HL-60 (cell line): ENCODE measurements at places on chromosomes 5 and 9.

- DNase-seq: no peak
Measured at GRCh38 chr9:107158321-107158720, 124.8 kb upstream of the RAD23B start.

DNA sequence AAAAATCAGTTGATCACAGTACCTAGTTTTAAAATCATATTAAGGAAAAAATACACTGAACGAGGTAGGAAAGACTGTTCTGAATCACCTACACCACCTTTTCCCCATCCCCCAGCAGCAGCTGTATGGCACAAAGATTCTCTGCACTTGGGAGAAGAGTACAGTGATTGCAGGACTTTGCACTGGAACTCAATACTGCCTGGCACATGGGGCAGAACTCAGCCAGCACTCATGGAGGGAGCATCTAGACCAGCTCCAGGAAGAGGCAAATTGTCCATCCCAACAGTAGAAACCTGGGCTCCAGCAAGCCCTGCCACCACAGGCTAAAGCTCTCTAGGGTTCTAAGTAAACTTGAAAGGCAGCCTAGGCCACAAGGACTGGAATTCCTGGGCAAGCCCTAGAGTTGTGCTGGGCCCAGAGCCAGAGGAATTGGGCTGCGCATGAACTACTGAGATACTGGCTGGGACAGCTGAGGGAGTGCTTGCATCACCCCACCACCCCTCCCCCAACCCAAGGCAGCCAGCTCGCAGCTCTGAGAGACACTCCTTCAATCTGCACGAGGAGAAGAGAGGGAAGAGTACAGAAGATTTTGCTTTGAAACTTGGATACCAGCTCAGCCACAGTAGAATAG, 654.4 kb upstream of the CDH6 start:
- no peak for DNase-seq

- DNase-seq: no peak
Measured at GRCh38 chr9:69573651-69574050, 98.5 kb downstream of the APBA1 start.

DNA sequence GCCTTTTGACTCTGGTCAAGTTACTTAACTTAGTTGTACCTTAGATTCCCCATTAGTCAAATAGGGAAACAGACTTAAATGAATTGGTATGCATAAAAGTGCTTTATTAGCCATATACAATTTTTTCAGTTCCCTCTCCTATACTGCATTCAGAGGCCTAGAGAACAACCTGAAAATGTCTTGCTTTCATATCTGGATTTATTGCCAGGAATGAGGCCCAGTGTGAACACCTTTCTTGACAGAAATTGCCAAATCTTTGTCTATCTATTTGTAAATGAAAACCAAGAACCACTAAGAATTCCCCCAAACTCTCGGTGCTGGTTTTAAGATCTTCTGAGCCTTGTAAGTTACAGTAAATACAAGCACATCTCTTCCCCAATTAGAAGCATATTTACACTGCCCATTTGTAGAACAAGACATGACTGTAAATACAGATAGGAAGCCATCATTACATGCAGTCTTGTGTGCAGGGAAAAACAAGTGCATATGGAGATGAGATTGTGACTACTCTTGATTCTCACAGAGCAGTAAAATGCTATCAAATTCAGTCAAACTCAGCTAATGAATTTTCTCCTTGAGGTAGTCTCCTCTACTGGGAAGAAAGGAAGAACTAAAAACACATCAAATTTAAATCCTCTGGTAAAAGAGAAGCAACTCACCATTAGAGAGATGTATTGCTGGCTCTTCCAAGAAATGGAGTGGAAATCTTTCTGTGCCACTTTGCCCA, 5.2 kb upstream of the FAM13B start:
- DNase-seq: no peak

GRCh38 chr5:123819833-123820232, 307.9 kb downstream of the CSNK1G3 start:
- DNase-seq: no peak

- peak; percentile 88 for DNase-seq
Measured at GRCh38 chr9:79610791-79611614, 39.2 kb downstream of the TLE4 start.

DNA sequence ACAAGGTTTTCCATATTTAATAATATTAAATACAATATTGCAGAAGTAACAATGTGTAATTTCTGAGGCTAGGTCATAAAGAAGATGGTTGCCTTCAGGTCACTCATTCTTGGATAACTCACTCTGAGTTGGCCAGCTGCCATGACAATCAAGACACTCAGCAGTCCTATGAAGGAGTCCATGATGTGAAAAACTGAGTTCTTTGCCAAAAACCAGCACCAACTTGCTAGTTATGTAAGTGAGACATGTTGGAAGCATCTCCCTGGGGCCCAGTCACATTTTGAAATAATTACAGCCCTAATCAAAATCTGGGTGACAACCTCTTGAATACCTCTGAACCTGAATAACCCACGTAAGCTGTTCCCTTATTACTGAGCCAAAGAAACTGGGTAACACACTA, 453.2 kb downstream of the CDH18 start:
- no peak for DNase-seq

DNA sequence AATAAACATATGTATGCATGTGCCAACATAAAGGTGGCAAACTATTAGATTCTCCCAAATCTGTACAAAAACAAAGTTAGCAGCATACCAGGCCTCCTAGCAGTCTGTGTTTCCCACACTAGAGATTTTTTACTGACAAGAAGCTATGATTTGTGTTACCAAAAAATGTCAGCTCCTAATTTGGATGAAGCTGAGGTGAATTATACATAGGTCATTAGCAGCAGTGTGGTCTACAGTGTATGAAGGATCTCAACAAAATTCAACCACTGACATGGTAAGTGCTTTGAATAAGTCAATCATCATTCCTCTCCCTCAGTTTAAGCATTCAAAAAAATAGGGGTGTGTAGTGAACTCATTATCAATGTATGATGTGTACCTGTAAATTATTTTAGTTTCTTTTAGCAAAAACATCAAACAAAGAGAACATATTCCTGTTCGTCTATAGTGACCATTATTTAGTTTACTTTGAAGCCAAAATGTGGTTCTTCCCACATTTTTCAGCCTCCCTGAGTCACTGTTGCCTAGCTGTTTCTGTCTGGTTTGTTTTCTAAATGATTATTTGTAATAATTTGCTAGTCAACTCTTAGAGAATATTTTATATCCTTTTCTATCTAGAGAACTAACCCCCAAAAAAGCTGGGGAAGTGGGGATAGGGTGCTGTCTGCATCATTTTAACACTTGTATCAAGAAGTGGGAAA, 52.1 kb upstream of the RGMB start:
- DNase-seq: no peak

GRCh38 chr5:146027751-146028150, 77.6 kb downstream of the PLAC8L1 start:
- DNase-seq: no peak

GRCh38 chr5:167973126-167973525, 318.3 kb upstream of the WWC1 start:
- no peak for DNase-seq

DNA sequence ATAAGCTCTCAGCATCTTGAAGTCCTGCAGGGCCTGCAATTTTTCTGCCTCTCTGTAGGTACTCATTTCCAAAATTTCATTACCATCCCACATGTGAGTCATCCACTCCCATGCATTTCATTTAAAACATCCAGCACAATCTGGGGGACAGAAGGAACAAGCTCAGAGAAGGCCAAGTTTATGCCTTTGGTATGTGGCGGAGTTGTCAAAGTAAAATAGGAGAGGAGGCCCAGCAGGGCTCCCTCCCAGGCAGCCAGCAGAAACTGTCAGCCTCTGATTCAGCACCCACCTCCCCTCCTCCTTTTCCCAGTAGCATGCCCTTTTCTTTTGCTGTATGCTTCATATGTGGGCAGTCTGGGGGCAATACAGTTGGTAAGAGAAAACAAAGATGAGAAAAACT, 126.4 kb upstream of the ZNF366 start:
- no peak for DNase-seq

- no peak for DNase-seq
Measured at GRCh38 chr9:37919956-37920335, 16.0 kb upstream of the SLC25A51 start.

DNA sequence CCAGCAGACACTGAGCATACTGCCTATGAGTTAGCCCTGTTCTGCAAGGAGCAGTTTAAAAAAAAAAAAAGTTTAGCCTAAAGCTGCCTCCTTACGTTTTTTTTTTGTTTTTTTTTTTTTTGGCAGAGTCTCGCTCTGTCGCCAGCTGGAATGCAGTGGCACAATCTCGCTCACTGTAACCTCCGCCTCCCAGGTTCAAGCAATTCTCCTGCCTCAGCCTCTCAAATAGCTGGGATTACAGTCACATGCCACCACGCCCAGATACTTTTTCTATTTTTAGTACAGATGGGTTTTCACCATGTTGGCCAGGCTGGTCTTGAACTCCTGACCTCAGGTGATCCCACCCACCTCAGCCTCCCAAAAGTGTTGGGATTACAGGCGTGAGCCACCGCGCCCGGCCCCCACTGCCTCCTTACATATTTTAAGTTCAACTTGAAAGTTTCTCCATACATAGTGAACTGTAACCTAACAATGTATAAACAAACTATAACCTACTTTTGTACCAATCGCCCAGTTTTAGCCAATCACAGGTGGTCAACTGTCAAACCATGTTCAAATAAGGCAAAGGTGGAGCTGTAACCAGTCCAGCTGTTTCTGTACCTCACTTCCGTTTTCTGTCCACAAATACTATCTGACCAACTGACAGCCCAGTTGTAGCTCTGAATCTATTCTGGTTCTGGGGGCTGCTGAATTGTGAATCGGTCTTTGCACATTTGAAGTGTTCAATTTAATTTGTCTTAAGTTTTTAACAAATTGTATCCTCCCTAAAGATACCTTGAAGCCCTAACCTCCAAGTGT, 17.1 kb downstream of the GKAP1 start:
- DNase-seq: no peak

DNA sequence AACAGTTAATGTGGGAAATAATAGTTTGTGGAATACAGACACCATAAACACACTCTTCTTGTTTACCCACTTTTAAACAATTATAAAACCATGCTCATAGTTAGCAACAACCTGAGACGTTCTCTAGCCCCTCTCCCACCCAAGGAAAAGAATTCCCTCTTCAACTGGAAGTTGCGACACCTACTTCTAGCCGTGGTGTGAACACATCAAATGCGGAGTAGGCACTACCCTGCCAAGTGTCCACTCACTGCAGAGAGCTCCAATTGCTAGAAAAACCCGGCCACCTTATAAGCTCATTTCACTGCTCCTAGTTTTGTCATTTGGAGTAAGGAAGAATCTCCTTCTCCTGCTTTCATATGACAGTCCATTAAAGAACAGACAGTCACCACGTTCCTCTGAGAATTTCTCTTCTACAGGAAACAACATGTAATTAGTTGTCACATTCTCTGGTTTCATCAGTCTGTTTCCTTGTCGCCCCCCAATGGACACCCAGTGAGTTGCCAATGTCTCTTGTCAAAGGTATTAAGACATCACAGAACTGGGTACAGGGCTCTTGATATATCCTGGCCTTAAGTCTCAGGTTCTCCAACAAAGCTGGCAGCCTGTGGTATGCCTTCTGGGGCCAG, 47.3 kb downstream of the PRLR start:
- peak; percentile 62 for DNase-seq

DNA sequence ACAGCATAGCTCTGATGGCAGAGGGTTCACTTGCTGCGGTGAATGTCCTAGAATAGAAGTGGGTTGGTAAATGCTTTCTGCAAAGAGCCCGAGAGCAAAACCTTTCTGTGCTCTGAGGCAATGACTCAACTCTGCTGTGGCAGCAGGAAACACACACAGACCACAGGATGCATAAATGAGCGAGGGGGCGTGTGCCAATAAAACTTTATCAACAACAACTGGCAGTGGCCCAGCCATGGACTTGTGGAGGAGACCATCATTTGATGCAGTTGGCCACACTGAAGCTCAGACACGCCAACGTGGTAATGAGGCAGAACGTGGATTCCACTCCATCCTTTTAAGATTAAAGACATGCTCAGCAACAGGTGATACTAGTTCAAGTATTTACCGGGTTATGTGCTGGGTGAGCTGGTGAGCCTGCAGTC, 6.8 kb downstream of the MRPL36 start:
- peak; percentile 54 for DNase-seq

DNA sequence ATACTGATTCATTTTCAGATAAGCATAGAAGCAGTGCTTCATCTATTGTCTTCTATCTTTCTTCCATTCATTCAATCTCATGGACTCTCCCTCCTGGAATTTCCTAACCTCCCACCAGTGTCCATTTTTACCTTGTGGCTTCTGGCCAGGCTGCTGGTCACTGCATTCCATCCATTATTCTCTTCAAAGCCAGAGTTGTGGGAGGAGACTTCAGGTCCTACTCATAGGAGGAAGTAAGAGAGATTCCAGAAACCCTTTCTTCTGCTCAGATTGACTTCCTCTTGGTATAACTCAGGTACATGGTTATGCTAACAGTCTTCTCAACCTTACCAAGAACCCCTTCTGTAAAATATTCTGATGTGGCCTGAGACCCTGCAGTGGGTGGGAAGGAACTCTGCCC, 153.3 kb upstream of the SLC12A2 start:
- DNase-seq: no peak

DNA sequence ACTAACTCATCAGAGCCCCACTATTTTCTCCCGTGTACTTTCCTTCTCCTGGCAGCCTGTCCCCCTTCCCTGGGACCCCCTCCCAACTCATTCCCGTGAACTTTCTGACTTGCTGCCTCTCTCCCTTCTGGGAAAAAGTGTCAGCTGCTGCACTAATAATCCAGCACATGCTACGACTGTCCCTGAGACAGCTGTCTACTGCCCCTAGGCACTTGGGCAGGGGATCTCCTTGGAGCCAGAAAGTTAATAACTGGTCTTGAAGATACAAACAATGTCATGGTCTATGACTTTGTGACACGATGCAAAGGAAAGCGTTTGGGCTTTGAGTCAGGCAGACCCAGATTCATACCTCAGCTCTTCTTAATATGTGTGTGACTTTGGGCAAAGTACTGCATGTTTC, 10.1 kb upstream of the RNF183 start:
- no peak for DNase-seq

DNA sequence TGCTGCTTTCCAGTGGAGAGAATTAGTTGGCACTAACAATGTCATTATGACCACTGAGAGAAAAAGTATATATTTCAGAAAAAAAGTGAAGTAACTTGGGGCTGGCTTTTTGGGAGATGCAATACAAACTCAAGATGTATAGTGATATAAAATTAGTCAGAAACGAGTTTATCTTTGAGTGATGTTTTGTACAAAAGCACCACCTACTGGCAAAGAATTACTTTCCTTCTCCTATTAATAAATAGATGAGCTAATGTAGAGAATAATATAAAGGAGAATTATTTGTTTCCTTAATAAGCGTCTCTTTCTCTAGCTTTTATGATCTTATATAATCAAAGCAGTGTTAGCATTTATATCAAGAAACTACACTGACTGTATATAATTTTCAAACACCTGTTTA, 158.8 kb downstream of the MEF2C start:
- no peak for DNase-seq

DNA sequence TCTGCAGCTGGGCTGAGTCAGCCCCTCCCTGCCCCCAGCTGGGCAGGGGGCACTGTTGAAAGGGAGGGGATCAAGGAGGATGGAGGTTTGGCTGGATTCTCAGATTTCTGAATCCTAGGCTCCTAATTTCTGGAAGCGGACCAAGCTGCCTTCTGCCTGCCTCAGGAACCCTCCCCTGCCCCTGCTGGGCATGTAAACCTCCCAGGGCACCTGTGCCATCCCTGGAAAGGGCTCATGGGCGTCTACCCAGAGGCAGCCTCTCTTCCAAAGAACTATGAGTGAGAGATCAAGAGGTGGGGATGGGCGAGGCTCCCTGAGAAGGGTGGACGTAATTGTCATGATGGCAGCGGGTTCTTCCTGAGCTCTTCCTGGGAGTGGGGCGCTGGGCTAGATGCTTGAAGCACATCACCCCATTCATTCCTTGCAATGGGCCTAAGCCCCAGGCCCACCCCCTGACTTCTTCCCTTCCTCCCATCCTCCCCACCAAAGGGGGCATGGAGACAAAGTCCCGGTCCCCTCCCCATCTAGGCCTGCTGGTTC, 21.6 kb downstream of the CSF1R start:
- DNase-seq: no peak
